ENCODE measurements at places on chromosomes 6 and 20.

DNA sequence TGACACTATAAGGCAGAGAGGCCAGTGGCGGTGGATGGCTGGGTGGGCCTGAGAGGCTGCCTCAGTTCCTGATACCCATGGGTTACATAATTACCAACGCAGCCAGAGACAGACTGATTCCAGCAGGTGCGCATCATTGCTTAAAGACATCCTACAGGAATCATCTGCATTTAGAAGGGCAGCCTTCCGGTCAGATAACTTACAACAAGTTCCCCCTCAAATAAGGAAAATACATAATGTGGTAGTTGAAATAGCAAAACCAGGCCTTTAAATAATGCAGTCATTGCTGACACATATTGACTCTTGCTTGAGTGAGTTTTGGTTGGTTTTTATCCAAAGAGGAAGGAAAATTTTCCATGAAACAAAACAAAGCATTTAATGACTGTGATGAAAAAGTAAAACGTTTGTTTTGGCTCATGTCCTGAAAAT is 81.9 kb downstream of the SIM1 start:
- DNase-seq: no peak

DNA sequence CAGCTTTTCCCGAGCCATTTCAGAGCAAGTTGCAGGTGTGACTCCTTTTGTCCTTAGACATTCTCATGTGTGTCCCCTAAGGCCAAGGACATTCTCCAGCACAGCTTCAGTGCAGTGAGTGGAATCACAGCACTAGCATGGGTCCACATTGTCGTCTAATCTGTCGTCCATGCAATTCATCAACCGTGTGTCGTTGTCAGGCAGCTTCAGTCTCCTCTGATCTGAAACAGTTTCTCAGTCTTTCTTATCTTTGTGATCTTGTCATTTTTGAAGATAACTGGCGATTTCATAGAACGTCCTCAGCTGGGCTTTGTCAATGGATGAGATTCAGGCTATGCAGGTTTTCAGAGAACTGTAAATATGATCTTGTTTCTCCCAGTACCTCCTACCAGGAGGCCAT is 31.7 kb downstream of the CST2 start:
- no peak for DNase-seq

DNA sequence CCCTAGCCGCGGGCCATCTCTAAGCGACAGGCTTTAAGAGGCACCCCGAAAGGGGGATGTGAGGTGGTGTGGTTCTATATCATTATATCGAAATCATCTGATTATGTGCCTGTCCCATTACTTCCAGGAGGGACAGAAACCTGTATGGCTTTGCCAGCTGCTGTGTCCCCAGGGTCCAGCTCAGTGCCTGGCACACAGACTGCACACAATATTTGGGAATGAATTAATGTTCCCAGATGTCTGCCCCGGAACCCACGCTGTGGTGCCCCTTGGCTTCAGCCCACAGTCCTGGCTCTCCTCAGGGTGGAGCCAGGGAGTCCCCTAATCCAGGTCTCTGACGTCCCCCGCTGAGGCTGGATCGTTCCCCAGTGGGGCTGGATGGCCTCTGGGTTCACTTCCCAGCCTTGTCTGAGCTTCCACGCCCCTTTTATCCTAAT is 8.9 kb upstream of the AHCY start:
- DNase-seq: no peak

DNA sequence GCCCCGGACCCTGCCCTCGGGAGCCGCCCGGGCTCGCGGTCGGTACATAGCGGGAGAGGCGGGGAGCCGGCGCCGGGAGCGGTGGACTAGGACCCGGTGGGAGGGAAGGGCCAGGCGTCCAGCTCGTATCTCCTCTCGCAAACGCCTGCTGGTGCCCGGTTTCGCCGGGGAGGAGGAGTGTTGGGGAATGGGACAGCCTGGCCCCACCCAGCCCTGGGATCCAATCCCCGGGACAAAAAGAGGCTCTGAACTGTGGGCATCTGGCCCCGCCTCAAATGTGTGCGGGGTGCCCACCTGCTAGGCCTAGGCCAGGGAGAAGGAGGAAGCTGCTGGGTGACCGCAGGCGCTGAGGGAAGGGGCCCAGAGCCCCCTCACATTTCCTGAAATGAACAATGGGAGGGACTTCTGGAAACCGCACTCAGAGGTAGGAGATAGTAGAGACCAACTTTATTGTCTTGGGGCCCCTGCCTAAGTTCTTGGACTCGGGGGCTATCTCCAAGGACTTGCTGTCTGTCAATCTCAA is at the start of gene KCNK17:
KCNK17 (minus strand) TSS at position 147 of the 523 bp plus-strand sequence; CDS start at position 48, 99 bp downstream.
- no peak for DNase-seq

DNA sequence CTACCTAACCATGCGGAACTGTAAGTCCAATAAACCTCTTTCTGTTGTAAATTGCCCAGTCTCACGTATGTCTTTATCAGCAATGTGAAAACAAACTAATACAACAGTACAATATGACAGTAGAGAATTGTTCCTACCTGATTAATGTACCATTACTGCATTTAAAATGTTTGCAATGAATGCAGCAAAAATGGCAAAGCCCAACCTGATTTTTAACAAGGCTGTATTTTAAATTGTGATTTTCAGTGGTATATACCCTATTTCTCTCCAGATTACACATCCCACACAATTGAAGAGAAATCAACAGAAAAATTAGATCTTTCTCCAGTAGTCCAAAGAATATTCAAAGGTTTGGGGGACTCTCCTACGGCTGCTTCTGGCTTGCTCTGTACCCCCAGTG is 3.3 kb upstream of the PCSK2 start:
- no peak for DNase-seq

- DNase-seq: no peak
Observed at GRCh38 chr6:5159162-5159561, 74.0 kb downstream of the PPP1R3G start.

DNA sequence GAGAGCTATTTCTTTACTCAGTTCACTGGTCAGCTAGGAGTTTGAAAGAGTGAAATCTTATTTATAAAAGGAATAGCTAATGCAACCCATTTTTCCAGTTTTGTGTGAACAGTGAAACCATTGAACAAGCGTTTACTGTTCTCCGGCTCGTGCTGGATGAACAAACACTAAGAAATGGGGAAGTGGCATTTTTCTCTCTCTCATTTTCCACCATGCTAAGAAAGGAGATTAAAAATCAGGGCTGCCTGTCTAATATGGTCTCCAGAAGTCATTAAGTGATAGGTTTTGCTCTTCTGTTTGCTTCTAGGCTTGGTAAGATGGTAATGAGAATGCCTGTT is 774 bp upstream of the SFT2D1 start:
- DNase-seq: no peak

- DNase-seq: no peak
Observed at GRCh38 chr6:88983532-88983931, 20.1 kb upstream of the RNGTT start.

- DNase-seq: no peak
Observed at GRCh38 chr6:37460805-37461204, 27.8 kb downstream of the CMTR1 start.

- DNase-seq: no peak
Observed at GRCh38 chr20:5991623-5992441, 41.4 kb downstream of the MCM8 start.

GRCh38 chr6:43924222-43924702 is 154.3 kb downstream of the VEGFA start:
- no peak for DNase-seq

DNA sequence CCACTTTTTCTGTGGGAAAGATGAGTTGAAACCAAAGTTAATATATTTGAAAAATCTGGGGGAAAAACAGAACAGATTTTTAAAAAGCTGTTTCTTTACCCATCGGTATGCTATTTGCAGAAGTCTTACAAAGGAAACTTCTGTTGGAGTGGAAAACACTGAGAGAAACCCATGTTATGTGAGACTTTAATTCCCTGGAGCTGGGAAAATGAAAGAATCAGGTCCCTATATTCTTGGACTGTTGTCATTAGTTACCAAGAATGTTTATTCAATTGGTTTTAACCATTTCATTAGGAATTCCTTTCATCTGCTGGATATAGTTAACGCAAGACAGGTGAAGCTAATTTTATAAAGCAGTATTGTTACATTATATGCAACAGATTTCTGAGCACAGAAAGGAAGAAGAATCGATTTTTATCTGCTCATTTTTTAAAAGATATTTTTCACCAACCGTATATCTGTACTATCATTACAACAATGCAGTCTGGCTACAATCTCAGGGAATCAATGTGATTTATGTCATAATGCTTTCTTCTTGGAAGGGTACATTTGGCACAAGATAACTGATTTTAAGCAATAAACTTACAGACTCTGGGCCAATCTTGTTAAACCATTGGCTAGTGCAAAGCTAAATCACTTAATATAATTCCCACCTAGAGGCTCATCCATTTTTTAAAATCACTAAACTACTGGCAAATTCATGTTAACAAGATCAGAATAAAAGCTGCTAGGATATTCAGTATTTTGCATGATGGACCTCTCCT is 170.0 kb downstream of the MOXD1 start:
- no peak for DNase-seq

GRCh38 chr20:16517946-16518783 is 55.1 kb downstream of the KIF16B start:
- no peak for DNase-seq

DNA sequence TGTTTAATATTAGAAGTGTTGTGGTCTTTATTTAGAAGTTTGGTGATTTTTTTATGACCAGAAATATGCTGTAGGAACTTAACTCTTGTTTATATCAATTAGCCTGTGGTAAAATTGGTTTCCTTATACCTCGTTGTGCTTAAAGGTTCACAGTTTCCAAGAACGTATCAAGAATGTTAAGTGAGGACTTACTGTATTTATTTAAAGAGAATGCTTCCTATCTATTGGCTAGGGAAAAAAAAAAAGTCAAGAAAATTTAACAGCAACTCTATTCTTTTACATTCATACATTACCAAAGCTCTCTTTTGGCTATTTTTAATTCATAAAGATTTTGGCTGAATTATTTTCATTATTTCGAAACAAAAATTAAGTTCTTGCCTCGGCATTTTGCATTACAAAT is 1.6 kb downstream of the KIAA0319 start:
- DNase-seq: no peak

DNA sequence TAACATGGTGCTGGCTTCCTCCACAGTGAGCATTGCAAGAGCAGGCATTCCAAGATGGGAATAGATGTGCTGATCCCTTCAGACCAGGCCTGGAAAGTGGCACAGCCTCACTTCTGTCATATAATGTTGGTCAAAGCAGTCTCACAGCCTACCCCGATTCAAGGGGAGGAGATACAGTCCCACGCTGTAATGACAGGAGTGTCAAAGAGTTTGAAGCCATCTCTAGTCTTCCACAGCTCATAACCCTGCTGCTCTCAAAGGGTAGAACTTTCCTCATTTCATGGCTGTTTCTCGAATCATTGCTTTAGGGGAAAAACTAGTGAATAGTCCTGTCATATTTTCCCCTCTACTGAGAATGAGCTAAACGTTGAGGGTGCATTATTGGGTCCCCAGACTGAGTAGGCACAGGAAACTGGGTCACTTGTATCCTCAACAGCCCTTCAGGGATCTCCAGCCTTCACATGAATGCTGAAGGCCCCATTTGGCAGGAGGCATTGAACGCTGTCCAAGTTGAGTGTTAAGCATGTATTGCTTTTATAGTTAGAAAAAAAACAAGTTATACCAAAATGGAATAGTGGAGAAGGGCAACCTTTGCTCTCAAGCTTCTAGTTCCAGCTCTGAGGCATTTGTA is 27.3 kb downstream of the DTD1 start:
- no peak for DNase-seq

DNA sequence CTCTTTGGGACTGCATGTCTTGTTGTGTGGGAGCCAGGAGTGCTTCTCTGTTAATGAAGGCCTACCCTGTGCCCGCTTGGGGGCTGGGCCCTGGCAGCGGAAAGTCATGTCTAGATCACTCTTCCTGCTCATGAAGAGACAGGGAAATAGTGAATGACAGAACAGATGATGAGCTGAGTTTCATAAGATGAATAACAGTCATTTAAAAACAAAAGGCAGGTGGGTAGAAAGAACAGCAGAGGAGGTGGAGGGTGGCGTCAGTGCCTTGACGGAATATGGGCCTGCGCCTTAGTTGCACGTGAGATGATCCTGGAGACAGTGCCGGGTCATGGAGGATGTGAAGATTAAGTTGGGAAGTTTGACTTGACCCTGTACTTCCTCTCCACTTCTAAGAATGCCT is 85.5 kb downstream of the ARID1B start:
- DNase-seq: no peak

- DNase-seq: no peak
Observed at GRCh38 chr6:116369540-116369939, 1.2 kb upstream of the DSE start.

DNA sequence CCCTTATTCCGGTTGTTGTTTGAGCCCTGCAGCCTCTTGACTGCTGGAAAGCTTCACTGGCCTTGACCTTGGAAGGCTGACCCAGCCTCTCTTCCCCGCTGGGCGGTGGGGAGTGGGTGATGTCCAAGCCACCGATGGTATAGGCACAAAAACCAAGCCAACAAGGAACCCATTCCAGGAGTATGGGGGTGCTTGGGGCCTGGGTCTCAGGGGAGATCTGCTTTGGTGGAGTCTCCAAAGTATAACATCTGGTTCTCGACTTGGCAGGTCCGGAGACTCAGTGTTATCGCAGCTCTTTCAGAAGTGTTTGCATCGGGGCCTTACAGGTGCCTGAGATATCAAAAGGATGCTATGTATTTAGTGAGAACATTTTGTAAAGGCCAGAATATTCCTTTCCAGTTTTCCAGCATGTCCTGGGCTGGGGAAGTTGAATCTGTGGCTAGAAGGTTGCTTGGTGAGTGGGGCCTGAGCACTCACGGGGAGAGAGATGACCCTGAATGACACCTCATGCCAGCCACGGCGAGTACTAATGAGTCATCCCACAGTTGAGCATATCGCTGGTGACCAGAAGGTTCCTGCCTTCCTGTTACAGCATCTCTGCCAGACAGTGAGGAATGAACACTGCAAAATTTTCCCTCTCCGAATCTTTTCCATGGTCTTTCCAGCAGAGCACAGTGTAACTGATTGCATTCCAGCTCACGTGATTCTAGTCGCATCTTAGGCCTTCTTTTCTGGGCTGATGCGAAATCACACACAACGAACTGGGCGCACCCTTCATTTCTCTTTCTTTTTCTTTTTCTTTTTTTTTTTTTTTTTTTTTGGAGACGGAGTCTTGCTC is 133.9 kb downstream of the ZDHHC14 start:
- DNase-seq: peak; percentile 33

Measured in amniotic stem cell (primary cell).